ENCODE measurements at places on chromosomes 2 and 18. TPM values are rescaled to one million over a fixed set of nuclear protein-coding genes. Genes with fewer than 3 reads are reported as not detected.

Gene CRYGD
- total RNA-seq: not detected

Gene ANTXR1
- 98.2 TPM for total RNA-seq

Gene PSD4
- 8.3 TPM for total RNA-seq

Gene NEU4
- total RNA-seq: not detected

Gene SLC23A3
- total RNA-seq: 1.4 TPM

Gene MARCO
- total RNA-seq: not detected

Gene MC4R
- not detected for total RNA-seq

Gene DNPEP
- 48.9 TPM for total RNA-seq

Gene ANKRD62
- total RNA-seq: not detected

Gene DSC2
- 1.7 TPM for total RNA-seq

Gene MCFD2
- 101 TPM for total RNA-seq

Gene TSHZ1
- total RNA-seq: 8.7 TPM

Gene IL36RN
- not detected for total RNA-seq

Gene DRC1
- not detected for total RNA-seq

Gene OTOF
- total RNA-seq: not detected

Gene RESP18
- total RNA-seq: not detected

Gene RAB6C
- total RNA-seq: not detected

Gene B3GNT7
- 0.80 TPM for total RNA-seq

Gene SCN9A
- total RNA-seq: 1.0 TPM

Gene IMMT
- 75.6 TPM for total RNA-seq

Gene CCDC141
- not detected for total RNA-seq

Gene SPATA3
- not detected for total RNA-seq

Gene ASB18
- not detected for total RNA-seq

Gene SERPINB3
- total RNA-seq: under 0.01 TPM

Gene ABCB6
- total RNA-seq: 17.9 TPM

Gene GREB1L
- total RNA-seq: under 0.01 TPM

Gene FKBP1B
- total RNA-seq: 20.7 TPM

Gene POLR1B
- 12.7 TPM for total RNA-seq

Gene SEH1L
- 15.0 TPM for total RNA-seq

Gene RFX8
- 0.16 TPM for total RNA-seq

Gene ASPRV1
- total RNA-seq: 0.26 TPM

Gene BOK
- 23.3 TPM for total RNA-seq

Gene TCF7L1
- total RNA-seq: 1.4 TPM

Gene LAMA1
- 16.0 TPM for total RNA-seq

Gene RPRM
- not detected for total RNA-seq

Gene RFTN2
- 4.5 TPM for total RNA-seq

Gene BOLL
- total RNA-seq: 0.08 TPM

Gene TXNDC2
- 0.64 TPM for total RNA-seq

Gene STK36
- total RNA-seq: 7.6 TPM

Gene ADAM23
- total RNA-seq: 1.4 TPM

Gene IL36G
- total RNA-seq: not detected

Gene SP3
- total RNA-seq: 93.7 TPM

Data from epithelial cell of alveolus of lung (primary cell).